ENCODE measurements at places on chromosomes 12 and 14.

- no peak for DNase-seq
Observed at GRCh38 chr12:73815072-73815645, 722.5 kb upstream of the ATXN7L3B start.

DNA sequence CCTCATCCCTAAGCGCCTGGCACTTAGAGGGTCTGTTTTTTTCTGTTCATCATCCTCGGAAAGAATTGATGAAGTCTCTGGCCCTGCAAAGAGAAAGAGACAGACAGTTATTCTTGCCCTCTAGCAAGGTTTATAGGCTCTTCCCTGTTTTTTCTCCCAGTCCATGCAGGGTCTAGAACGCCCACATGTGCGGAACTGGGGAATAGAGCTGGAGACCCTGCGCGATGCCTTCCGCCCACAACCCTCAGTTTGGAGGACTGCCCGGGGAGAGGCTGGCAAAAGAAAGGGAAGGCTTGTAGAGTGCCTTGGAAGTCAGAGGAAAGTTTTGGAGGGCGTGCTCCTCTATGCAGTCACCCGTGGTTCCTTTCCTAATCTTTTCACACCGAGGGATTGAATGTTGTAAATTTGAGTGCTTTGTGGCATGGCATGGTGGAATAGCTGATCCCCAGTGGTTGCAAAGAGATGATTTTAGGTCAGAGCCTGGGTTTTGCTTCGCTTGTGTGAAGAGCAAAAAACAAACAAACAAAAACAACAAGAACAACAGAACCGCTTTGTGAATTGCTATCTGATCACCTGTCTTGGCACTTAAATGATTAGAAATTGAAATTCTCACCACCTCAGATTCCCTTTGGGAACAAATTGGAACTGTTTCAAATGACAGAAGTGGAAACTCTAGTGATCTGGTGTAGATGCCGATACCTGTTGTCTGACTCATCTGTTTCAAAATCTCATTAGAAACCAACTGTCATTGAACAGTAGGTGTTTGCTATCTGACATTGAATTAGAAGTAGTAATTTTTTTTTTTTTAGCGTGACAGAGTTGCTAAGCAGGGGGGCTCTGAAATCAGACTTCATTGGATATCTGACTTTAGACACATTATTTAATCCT, 947 bp downstream of the GAS2L3 start:
- DNase-seq, result no peak

GRCh38 chr12:113056631-113057488, at the start of gene DTX1:
TSS of gene DTX1 (plus strand) at chr12:113056730. CDS start at chr12:113058193, 1,463 bp downstream.
- peak; percentile 27 for DNase-seq

DNA sequence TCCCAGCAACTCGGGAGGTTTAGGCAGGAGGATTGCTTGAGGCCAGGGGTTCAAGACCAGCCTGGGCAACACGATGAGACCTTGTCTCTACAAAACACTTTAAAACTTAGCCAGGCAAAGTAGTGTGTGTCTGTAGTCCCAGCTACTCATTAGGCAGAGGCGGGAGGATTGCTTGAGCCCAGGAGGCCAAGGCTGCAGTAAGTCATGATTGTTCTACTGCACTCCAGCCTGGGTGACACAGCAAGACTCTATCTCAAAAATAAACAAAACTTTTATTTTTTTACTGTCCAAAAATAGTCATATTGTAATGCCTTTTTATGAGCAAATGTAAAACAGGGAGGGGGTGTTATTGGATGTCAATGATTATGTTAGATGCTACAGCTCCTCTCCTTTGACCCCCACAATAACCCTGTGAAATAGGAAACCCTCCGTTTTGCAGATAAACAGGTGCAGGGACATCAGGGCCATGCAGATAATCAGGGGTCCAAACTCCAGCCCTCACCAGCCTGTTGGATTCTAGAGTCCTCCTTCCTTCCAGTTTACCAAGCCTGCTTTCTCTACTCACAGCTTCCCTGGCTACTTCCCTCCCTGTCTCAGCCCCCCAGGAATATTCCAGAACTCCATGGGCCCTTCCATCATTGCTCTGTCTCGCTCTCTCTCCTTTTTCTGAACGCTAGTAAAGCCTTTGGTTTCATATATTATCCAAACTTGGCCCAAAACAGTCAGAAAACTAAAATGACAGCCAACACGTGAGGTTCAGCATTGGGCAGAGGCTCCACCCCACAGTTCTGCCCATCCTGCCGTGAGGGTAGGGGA, 5.9 kb upstream of the FBLN5 start:
- no peak for DNase-seq

- DNase-seq, result no peak
Observed at GRCh38 chr14:101181446-101182313, 278.2 kb upstream of the RTL1 start.

GRCh38 chr12:21248679-21249078, 86.0 kb downstream of the SLCO1A2 start:
- no peak for DNase-seq

DNA sequence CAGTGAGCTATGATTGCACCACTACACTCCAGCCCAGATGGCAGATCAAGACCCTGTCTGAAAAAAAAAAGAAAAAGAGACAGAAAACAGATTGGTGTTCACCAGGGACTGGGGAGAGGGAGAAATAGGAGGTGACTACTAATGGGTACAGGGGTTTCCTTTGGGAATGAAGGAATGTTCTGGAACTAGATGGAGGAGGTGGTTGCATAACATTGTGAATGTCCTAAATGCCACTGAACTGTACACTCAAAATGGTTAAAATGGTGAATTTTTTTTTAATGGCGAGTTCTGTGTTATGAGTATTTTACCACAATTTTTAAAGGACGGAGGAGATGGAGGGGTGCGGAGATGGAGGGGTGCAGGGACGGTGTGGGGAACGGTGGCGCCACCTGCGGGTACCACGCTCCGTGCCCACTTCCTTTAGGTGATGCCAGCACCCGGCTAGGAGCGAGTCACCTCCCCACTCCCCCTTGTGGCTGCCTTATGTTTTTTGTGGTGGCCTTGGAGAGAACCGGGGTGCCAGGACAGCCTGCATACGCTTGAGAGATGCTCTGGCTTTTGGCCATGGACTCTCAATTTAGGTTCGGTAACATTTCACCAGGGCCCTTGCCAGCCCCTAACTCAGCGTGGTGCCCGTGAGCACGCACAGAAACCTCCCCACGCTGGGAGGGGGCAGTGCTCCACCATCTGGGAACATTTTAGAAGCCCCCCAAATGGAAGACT, 16.1 kb downstream of the UBC start:
- DNase-seq, result peak; percentile 70

DNA sequence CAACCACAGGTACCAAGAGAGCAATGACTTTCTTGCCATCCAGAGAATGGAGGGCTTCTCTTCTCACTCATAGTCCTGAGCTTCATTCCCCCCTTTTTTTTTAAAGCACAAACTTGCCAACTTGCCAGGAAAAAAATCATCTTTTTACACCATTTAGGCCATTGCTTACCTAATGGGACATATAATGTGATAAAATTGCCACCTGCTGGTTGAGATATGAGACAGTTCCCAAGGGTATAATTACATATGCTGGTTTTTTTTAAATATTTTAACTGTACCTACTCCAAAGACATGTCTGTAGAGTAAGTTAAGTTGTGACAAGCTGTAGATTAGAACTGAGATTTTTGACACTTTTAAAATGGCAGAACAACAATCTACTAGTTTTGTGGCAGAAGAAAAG, 519.1 kb upstream of the SEL1L start:
- DNase-seq, result no peak

GRCh38 chr12:65938807-65939206, 114.5 kb downstream of the HMGA2 start:
- no peak for DNase-seq

- peak; percentile 60 for DNase-seq
Observed at GRCh38 chr12:19482551-19483109, 43.3 kb downstream of the AEBP2 start.

DNA sequence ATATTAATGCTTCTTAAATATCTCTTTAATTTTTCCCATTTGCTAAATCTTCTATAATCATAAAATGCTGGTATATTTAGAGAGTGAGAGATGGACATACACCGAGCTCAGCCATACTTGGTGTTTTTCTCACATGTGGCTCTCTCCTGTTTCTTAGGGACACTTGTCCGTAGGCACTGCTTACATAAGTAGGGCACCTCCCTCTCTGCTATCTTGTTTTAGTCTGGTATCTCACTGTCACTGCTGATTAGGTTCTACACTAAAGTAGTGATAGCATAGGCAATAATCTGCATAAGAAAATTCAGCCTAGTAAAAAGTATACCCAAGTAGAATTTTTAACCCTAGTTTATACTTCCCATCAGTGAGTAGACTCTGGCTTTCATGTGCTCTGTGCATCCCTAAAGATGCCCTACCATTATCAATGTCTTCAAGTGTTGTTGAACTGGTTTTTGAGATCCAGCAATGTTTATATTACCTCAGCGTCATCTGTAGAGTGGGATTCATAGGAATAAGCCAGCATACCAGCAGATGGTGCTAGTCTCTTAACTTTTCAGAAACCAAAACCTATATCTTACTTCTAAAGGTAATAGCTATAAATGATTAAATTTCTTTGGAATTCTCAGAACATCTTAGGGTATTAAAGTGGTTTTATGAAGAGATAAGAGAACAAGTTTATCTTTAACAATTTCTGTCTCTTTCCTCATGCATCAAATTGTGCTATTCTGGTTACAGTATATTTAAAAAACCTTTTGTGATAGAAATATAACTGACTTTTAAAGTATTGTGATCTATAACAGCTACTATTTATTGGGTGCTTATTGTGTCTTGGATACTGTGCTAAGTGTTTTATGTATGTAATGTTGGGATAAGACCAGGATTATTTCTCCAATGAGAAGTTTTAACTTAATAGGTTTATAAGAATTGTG, 32.9 kb downstream of the ARID2 start:
- no peak for DNase-seq

GRCh38 chr14:21723431-21724045, 49.9 kb upstream of the OR4E1 start:
- DNase-seq, result peak; percentile 53

GRCh38 chr12:13339538-13339937, 143.0 kb downstream of the EMP1 start:
- no peak for DNase-seq

DNA sequence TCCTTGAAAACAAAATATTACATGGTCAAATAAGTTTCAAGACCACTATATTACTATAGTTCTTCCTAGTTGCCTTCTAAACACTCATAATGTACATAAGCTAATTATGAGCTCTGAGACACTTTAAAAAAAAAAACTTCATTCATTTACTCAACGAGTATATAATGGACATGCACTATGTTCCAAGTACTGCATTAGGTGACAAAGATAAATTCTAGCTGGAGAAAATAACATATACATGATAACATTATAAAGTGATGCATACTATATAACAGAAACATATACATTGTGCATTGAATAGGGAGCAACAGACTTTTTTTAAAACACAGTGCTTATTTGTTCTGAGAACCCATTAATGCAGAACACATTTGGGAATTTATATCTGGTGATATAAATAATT, 202.3 kb downstream of the NELL2 start:
- no peak for DNase-seq

DNA sequence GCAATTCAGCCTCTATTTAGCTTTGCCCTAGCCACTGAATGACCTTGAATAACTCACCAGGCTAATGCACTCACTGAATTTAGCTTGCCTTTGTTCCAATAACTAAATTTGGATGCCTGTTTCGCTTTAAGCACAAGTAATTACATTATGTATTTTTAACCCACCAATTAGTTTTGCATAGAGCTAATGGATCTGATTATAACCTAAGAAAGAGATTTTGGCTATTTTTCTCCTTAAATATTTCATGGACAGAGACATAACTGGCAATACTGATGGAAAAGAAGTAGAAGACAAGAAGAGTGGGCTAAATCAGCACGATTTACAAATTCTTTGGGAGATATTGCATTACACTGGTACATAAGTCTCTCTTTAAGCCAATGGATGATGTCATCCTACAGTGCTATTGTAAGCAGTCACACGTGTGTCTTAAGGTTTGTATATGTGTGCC, 85.7 kb downstream of the AKAP6 start:
- DNase-seq, result no peak

DNA sequence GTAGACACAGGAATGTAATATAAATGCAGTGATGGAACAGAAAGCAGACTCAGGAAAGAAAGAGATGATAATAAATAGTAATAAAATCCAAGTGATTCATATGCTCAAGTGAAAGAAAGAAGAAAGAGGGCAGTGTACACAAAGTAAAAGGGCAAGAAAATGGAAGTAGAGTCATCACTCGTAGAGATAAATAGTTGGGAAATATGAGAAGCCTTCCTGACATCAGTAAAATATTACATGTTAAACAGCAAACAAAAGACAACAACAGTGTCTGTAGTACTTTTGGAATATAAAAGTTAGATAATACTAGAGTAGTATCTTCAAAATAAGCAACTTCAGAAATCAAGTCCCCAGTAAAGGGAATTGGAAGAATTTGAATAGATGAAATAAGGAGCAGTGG, 412.3 kb downstream of the RAD51B start:
- DNase-seq, result no peak

- no peak for DNase-seq
Observed at GRCh38 chr14:98022541-98023520, 1225.6 kb downstream of the VRK1 start.

GRCh38 chr14:100664841-100665510, 61.7 kb upstream of the DLK1 start:
- DNase-seq, result no peak

DNA sequence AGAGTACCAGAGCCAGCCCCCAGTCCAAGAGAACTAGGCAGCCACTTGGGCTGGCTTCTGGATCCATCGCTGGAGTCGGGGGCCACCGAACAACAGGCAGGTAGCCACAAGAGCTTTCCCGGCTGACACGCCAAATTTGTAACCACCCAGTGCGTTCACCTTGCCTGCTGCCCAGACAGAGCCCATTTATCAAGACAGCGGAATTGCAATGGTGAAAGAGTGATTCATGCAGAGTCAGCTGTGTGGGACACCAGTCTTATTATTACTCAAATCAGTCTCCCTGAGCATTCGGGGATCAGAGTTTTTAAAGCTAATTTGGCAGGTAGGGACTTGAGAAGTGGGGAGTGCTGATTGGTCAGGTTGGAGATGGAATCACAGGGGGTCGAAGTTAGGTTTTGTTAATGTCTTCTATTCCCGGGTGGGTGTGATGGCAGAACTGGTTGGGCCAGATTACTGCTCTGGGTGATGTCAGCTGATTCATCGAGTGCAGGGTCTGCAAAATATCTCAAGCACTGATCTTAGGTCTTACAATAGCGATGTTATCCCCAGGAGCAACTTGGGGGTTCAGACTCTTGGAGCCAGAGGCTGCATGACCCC, 64.3 kb downstream of the PDE6H start:
- DNase-seq, result no peak

- no peak for DNase-seq
Observed at GRCh38 chr14:75960231-75960630, 21.6 kb downstream of the TGFB3 start.

DNA sequence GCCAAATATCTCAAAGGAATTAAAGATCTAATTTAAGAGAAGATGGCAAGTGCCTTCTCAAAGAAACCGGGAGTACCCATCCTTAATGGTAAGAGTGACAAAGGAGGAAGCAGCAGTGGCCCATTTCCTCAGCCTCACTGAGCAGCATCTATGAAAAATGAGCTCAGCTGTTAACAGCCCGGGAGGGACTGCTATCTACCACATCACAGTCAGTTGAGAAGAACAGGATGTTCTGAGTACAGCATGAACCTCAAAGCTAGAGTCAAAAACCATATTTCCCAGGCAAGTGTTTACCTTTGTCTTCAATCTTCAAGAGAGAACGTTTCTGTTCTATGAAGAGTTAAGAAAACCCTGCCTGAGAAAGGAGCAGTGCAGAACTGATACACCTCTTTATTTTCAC, 115.0 kb downstream of the BTG1 start:
- DNase-seq, result peak; percentile 25

Data from stimulated activated CD4-positive, alpha-beta T cell treated with anti-CD3 and anti-CD28 coated beads, Interleukin-1b, Interleukin-23, amount 100 ng/mL, for 48 hours (primary cell).